ENCODE measurements at places on chromosomes 5 and 9. TPM values are rescaled to one million over a fixed set of nuclear protein-coding genes. Genes with fewer than 3 reads are reported as not detected.
A peak's percentile ranks its signal among the peaks of the same experiment; 100 is the strongest.

- peak; percentile 64 for DNase-seq
These were observed 106.7 kb upstream of the OSMR start for GRCh38 chr5:38739011-38739704.

GRCh38 chr9:16661816-16662215 is 208.7 kb downstream of the BNC2 start:
- DNase-seq = peak; percentile 64

Gene SPINK13
- total RNA-seq = not detected

DNA sequence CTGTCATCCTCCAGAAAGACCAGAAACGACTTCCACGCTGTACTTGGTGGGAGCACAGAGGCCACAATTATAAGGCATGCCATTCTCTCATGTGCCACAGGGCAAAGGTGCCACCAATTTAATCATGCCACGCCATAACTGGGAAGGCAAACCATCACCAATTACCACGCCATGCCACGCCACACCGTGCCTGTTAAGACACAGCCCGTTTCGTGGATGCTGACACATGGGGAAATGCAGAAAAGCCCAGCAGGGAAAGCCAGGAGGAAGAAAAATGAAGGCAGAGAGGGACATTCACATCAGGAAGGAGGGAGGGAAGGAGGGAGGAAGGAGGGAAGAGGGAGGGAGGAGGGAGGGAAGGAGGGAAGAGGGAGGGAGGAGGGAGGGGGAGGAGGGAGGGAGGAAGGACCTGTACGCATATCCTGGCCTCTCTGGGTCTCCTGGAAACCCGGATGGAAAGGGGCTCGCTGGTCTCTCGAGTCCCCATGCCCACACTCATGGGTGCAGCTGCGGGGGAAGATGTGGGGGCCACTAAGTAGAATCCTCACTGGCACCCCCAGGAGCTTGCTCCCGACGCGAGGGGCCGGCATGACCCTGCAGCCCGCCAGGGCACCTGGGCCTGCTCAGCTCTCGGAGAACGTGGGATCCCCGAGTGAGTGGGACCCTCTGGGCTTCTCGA is 61.7 kb upstream of the UBAC1 start:
- no peak for DNase-seq

Gene EIF4E1B
- not detected for total RNA-seq

DNA sequence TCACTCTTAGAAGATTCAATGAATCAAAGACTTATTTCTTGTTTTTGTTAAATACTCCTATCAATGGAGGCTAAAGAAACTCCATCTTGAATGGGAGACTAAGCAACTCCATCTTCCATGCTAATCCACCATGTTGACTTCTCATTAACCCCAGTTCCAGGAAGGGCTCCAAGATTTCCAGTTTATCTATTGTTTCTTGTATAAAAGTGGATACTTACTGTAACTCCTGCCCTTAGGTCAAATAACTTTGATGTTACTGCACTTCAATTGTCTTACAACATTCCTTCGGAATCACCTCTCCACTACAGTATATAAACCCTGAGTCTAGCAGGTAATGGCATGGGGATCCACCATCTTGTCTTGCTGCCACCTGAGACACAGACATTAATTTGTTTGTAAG is 63.0 kb downstream of the PUM3 start:
- no peak for DNase-seq

Gene GNPDA1
- 98.3 TPM for total RNA-seq

Gene GCNT4
- total RNA-seq = 0.35 TPM

- DNase-seq = no peak
These were observed 9.2 kb upstream of the ZBTB5 start for GRCh38 chr9:37474438-37474837.

Gene SPINK9
- total RNA-seq = not detected

Gene SLC4A9
- not detected for total RNA-seq

- DNase-seq = no peak
These were observed 19.3 kb upstream of the PIP5K1B start for GRCh38 chr9:68685770-68686169.

Gene CTXN3
- not detected for total RNA-seq

DNA sequence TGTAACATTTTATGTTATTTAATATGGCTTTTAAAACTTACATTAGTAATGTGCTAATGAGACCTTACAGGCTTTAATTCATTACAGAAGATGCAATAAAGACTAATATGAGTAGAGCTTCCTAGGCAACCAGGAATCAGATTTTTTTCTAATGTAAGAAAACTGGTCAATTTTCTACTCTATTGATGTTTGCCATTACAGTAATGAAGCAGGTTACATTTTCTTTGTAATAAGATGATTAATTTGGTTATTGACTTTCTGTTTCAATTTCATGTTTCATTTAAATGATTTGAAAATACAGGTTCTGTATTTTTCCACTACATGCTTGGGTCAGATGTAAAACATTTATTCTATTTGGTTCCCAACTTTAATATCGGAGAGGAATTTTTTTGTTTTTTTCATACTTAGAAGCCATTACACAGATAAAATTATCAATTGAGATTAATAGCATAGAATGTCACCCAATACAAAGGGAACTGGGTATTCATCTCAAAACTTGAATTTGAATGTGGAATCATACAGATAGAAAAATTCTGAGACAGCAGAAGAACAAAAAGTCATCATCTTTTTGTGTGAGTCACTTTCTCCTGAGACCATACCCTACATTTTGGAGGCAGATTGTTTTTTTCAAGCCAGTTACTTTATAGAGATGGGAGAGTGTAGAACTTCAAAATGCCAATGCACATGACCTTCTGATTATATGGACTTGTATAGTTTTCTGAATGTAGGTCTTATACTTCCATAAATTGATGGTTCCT is 133.6 kb upstream of the HMHB1 start:
- DNase-seq = no peak

Gene SNAPC4
- total RNA-seq = 7.6 TPM

Gene CSF2
- not detected for total RNA-seq

GRCh38 chr5:135986891-135987401 is 32.2 kb upstream of the LECT2 start:
- peak; percentile 40 for DNase-seq

Gene IFNA13
- total RNA-seq = not detected

All from myocyte (in vitro differentiated cells).